ENCODE measurements at places on chromosomes 1 and 21.

GRCh38 chr1:93569489-93569888 is 112.1 kb downstream of the BCAR3 start:
- no peak for DNase-seq

GRCh38 chr1:2554621-2555387 is 1.4 kb upstream of the TNFRSF14 start:
- no peak for DNase-seq

DNA sequence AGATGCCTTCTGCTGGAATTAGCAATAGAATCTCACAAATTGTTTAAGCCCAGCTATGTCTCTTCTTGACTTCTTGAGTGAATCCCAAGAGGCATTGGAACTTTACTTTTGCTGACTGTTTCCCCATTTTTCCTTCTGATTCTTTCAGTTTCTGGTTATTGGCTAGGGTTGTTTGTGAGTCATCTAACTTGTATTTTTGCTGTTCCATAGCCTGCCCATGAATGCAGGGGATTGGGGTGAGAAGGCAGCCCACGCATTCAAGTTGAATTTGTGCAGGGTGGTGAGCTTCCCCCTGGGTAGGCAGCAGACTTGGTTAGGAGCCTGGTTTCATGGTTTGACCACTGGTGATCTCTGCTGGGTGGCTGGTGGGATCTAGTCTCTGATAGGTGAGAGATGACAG is 10.4 kb upstream of the KLF17 start:
- DNase-seq = no peak

DNA sequence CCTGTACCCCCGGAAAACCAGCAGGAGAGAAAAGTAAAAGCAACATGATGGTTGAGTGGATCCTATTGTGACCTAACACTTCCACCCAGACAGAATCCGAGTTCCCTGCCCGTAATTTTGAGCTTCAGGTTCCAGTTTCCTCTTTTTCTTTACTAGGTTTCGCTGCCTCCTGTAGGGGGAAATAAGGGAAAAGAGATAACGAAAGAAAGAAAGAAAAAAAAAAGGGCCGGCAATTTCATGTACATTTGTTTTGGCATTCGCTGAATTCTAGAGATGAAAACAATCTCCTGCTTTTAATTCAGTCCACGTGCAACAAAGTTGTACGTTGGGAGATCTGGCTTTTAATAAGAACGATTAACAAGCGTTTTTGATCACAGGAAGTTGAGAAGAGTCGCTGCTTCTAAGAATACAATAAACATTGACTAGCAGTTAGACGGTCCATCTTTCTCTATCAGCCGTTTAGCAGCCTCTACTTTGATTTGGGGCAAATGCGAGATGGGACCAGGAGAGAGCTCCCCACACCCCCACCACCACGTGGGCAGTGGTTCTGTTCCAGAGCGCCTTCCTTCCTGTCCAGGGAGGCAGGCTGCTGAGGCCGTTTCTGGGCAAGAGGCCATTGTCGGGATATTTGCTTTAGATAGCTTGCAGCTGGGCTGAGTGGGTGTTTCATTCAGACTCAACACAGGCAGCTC is 155.9 kb upstream of the RUNX1 start:
- DNase-seq = no peak

GRCh38 chr1:234710936-234711724 is 101.2 kb upstream of the IRF2BP2 start:
- DNase-seq = no peak

GRCh38 chr21:24150753-24151152 is 1456.5 kb downstream of the MRPL39 start:
- no peak for DNase-seq

- DNase-seq = no peak
Observed at GRCh38 chr21:31201548-31201947, 142.5 kb downstream of the TIAM1 start.

- DNase-seq = no peak
Observed at GRCh38 chr21:41770901-41771624, 4.2 kb upstream of the RIPK4 start.

- DNase-seq = no peak
Observed at GRCh38 chr1:204017032-204017431, 55.9 kb upstream of the SOX13 start.

DNA sequence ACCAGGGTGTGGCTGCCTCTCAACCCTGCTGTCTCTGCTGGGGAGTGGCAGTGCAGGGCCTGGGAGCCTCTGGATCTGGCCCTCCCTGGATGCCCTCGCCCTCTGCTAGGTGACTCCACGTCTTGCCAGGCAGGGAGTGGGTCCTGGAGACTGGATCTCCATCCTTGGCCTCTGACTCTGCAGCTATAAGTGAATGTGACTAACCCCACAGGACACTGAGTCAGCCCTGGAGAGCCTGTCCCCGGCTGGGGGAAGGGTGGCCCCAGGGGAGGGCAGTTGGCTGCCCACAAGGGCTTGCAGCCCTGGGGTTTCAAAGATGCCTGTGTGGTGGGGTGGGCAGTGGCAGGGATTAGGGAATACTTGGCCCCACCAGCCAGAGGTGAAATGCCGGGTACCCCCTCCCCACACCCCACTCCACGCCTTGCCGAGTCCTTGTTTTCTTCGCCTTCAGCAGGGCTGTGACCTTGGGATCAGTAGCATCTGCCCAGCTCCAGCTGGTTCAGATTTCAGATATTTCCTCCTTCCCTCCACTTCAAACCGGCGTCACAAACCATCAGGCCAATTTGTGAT is 1.9 kb upstream of the MYBPH start:
- DNase-seq = no peak

- no peak for DNase-seq
Observed at GRCh38 chr1:48750109-48750508, 26.6 kb downstream of the BEND5 start.

DNA sequence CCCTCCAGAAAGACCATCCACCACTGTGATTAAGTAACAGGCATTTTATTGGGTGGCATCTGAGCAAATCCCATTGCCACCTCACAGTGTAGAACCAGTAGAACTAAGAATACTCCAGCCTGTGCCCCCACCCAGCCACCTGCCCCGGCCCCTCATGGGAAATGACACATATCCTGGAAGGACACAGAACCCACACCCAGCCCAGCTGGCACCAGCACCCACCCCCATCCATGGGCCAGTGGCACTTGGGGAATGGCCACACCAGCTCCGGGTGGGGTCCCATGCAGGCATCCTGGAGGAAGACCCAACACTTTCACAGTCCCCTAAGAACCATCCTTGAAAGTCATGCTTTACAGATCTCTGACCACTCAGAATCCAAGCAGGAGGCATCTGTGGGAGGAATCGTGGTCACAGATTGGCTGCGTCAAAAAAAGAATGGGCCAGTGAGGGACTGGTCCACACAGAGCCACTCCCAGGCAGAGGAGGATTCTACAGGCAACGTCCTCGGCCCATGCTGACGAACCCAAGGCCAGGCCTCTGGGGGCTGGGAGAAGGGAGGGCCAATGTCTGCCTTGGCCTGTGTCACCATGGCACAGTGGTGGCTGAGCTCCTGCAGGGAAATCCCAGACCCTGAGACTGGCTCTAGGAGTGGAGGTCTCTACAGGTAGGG is 12.1 kb upstream of the TAS1R2 start:
- DNase-seq = no peak

DNA sequence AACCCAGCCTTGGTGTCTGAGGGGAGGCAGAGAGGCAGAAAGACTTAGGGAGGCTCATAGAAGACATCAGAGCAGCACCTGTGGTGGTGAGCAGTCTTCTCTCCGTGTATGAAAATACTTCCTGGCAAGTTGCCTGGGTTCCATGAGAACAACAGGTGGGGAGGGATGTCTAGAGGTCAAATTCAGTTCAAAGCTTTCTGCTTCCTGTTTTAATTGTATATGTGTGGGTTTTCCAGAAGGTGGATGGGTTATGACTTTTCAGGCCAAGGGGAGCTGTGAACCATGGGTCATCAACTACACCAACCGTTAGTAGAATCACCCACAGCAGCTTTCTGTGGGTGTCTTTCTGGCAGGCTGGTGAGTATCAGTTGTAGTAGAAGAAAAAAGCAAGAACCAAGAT is 4.1 kb upstream of the FCRL2 start:
- DNase-seq = no peak

DNA sequence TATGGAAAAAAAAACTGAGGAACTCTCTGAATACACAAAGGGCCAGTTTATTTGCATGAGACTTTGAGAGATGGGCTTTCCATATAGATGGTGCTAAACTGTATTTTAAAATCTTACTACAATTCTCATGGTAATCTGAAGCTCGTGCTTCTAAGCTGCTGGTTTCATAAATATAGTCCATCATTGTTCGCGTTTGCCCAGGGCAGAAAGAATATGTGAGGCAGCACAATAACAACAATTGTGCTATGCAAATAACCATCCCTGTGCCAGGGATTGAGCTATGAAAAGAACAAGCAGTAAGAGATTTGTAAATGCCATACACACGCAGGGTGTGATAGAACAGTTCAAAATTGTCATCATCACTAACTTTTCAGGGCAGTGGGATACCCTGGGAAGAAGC is 4.9 kb upstream of the EPS15 start:
- no peak for DNase-seq

DNA sequence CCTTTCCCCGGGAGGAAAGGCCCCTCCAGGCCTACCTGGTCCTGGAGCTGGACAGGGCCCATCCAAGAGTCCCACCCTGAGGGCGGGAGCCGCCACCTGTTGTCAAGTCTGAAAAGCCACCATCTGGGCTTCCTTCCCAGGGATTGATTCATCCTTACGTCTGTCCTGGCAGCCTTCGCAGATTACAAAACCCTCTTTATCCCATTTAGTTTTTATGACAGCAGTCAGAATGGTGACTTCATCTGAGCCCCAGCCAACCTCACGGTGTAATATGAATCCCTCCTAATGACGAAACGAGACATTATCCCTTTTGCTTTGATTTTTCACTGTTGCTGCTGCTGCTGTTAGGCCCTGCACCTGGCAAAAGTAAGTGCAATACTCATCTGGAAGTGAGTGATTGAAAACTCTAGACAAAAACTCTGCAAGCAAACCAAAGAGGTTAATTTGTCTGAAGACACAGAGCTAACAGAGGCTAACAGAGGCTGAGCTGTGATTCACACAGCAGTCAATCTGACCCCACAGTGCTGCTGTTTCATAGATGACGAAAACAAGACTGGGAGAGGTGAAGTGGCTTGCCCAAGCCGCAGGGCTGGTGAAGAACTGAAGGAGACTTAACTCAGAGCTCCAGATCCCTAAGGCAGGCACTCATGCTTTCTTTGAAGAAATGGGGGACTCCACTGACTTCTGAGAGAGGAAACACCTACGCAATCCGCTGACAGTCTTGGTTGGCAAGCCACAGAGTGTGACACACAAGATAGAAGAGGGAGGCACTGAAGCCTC is 30.0 kb upstream of the S100A7 start:
- DNase-seq = no peak

GRCh38 chr1:113898241-113898814 is 6.3 kb downstream of the AP4B1 start:
- DNase-seq = no peak

GRCh38 chr1:115469703-115470476 is 131.8 kb upstream of the NGF start:
- no peak for DNase-seq

DNA sequence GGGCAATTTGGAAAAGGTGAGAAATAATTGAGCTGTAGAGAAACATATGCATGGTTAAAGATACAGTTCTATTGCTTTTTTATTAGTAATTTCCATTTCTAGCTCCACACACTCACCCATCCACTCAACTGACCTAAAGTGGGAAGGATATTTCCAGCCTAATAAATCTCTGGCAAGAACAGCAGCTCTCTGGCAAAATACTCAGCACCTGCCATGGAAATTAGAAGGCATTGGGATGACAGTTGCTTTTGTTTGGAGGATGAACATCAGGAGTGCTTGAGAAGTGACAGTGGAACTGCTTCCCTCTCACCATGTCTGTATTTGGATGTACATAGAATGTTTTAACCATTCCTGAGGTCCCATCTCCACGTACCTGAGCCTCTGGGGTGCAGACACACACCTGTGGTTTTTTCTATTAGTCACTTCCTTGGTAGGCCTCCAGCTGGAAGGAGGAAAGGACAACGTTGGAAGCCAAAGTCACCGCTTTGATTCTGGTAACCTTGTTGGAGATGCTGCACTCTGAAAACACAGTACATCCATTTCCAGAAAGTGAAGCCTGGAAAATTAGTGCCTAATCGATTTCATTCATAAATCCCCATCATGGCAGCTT is 62.3 kb upstream of the RUNX1 start:
- no peak for DNase-seq

DNA sequence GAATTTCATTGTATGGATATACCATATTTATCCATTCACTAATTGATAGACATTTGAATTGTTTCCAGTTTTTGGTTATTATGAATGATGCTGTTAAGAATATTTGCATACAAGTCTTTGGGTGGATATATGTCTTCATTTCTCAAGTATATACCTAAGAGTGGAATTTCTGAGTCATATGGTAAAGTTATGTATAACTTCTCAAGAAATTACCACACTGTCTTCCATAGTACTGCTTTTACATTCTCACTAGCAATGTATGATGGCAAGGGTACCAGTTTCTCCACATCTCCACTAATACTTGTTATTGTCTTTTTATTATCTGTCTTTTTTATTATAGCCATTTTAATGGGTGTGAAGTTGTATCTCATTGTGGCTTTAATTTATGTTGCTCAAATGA is 74.6 kb upstream of the TENT5C start:
- no peak for DNase-seq

DNA sequence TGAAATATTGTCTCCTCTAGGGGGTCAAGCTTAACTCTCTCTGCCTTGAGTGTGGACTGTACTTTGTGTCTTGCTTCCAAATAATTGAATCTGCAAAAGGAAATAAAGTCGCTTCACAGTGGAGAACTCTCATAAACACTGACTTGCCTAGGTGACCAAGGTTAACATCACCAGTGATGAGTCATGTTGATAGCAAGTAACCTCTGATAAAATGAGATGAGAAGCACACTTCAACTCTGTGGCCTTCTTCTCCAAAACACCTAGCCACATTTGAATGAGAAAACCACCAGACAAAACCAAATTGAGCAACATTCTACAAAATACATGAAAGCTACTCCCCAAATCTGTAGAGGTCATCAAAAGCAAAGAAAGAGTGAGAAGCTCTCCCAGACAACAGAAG is 37.6 kb downstream of the PDE4B start:
- no peak for DNase-seq

GRCh38 chr1:243341074-243341473 is 85.2 kb downstream of the SDCCAG8 start:
- no peak for DNase-seq

DNA sequence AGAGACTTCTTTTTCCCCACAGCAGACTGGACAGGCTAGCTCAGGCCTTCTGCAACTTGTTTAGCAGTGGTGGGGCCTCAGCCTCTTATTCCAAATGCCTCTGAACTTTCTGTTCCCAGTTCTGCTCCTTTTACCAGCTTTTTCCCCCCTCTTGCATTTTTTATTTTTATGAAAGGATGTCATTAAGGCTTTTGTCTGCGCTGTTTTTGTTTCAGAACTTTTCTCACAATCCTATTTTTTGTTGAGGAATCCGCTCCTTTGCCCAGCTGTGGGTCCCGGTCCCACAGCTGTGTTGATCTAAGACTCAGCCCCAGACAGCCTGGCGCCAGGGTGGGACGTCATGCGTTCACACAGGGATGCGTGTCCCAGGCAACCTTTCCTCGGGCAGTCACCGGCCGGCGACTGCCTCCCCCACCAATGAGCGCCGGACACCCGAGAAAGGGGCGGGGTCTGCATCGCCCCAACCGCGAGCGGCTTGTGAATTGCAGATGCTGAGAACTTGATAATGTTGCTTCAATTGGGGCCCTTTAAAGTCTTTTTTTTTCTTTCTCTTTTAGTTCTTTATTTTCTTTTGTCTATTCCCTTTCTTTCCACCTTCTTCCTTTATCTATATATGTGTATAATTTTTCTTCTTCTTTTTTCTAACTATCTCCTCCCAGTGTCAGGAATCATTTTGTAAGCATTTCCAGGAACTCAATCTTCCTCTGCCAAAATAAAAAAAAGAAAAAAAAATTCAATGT is 3.0 kb upstream of the ID3 start:
- DNase-seq = no peak

- no peak for DNase-seq
Observed at GRCh38 chr1:37795340-37796125, 1.9 kb downstream of the MANEAL start.

All from stimulated activated CD8-positive, alpha-beta memory T cell treated with anti-CD3 and anti-CD28 coated beads, Interleukin-4, amount 100 ng/mL, for 1 hour (primary cell).